ENCODE measurements at places on chromosomes 16 and 17. TPM values are rescaled to one million over a fixed set of nuclear protein-coding genes. Genes with fewer than 3 reads are reported as not detected.

Gene MPV17L
- total RNA-seq = 10.4 TPM

Gene OTOA
- total RNA-seq = not detected

Gene BAHCC1
- total RNA-seq = 77.4 TPM

Gene KCNJ16
- total RNA-seq = not detected

Gene CFAP97D1
- not detected for total RNA-seq

DNA sequence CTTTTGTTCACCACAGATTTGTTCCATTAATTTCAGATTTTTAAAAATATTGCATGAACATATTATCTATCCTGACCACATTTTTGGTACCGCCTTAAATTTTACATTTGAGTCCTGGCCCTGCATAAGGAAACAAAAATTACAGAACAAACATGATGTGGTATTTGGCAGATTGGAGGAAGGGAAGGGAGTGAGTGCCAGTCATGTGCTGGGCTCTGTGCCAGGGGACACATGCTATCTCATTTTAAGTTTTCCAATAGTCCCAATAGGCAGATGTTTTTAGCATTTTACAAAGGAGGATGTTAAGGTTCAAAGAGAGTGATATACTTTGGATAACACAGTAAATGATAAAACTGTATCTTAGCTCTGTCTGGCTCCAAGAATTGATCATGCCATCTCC is 185.1 kb downstream of the CDK5R1 start:
- H3K4me3 ChIP-seq = no peak overlapping the region
- H3K27me3 ChIP-seq = peaks cover 6% of the 10 kb centered on the region
- no peaks in the 10 kb centered on the region for H3K4me1 ChIP-seq
- no peak for DNase-seq

- no peaks in the 10 kb centered on the region for H3K36me3 ChIP-seq
- no peaks in the 10 kb centered on the region for H3K4me1 ChIP-seq
- no peak for DNase-seq
- no peaks in the 10 kb centered on the region for H3K27me3 ChIP-seq
- H3K27ac ChIP-seq = no peak overlapping the region
These were observed 1265.1 kb downstream of the CDH8 start for GRCh38 chr16:60771138-60771537.

- no peak overlapping the region for H3K27ac ChIP-seq
- H3K36me3 ChIP-seq = peaks cover 24% of the 10 kb centered on the region
- no peaks in the 10 kb centered on the region for H3K27me3 ChIP-seq
- H3K4me1 ChIP-seq = no peaks in the 10 kb centered on the region
These were observed 8.0 kb downstream of the TXNDC11 start for GRCh38 chr16:11734653-11735043.

- no peak overlapping the region for H3K27ac ChIP-seq
- DNase-seq = no peak
- peaks cover 7% of the 10 kb centered on the region for H3K27me3 ChIP-seq
- H3K4me3 ChIP-seq = no peak overlapping the region
These were observed 5.2 kb downstream of the FAM20A start for GRCh38 chr17:68595986-68596385.

All from Panc1 (cell line).